ENCODE measurements at places on chromosomes 11 and 22. TPM values are rescaled to one million over a fixed set of nuclear protein-coding genes. Genes with fewer than 3 reads are reported as not detected.

GRCh38 chr11:13009921-13010748 is 1.0 kb downstream of the RASSF10 start:
- no peak for DNase-seq

Gene MRGPRE
- not detected for total RNA-seq

Gene LYVE1
- not detected for total RNA-seq

Gene TRIM68
- total RNA-seq, result 9.9 TPM

All from fibroblast of the aortic adventitia (primary cell).